Fibroblast of skin of back (primary cell): ENCODE measurements at places on chromosomes 3 and 15.

DNA sequence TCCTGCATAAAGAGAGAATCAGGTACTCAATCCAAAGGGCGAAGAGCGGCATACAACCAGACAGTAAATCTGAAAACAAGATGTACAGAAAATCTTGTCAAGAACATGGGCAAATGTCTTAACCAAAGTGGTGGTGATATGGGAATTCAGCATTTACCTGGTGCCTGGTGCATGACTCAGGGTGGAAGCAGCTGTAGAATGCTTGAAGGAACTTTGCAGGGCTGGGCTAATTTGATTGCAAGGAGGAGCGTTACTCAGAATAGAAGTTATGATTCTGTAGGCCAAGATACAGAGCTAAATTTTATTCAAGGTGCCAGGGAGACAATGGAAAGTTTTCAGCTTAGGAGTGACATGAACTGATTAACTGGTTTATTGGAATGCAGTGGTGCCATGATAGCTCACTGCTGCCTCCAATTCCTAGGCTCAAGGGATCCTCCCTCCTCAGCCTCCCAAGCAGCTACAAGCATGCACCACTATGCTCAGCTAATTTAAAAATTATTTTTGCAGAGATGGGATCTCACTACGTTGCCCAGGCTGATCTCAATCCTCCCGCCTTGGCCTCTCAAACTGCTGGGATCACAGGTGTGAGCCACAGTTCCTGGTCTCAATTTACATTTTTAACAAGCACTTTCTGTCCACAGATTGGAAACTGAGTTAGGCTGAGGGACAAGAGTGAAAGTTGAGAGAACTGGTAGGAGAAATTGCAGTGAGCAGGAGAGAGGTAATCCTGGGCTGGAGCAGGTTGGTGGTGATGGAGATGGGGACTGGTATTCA, 91.5 kb upstream of the TBC1D5 start:
- DNase-seq = no peak

GRCh38 chr3:50385754-50386153, 26.4 kb upstream of the TMEM115 start:
- no peak for DNase-seq

DNA sequence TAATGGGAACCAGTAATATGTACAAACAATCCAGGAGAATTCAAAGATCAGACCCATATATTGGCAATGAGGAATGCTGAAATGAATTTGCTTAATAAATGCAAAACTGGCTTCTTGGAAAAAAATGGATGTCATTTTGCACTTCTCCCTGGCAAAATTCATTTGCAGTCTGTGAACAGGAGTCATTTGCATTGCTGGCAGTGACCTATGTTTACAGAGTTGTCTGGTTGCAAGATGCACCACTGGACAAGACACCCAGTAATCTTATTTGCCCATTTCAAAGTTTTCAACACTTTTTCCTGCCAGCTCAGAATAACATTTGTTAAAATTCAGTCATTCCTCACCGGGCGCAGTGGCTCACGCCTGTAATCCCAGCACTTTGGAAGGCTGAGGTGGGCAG, 123.5 kb upstream of the KCNAB1 start:
- no peak for DNase-seq

GRCh38 chr15:101710806-101711205, 13.5 kb downstream of the TARS3 start:
- DNase-seq = peak; percentile 84

DNA sequence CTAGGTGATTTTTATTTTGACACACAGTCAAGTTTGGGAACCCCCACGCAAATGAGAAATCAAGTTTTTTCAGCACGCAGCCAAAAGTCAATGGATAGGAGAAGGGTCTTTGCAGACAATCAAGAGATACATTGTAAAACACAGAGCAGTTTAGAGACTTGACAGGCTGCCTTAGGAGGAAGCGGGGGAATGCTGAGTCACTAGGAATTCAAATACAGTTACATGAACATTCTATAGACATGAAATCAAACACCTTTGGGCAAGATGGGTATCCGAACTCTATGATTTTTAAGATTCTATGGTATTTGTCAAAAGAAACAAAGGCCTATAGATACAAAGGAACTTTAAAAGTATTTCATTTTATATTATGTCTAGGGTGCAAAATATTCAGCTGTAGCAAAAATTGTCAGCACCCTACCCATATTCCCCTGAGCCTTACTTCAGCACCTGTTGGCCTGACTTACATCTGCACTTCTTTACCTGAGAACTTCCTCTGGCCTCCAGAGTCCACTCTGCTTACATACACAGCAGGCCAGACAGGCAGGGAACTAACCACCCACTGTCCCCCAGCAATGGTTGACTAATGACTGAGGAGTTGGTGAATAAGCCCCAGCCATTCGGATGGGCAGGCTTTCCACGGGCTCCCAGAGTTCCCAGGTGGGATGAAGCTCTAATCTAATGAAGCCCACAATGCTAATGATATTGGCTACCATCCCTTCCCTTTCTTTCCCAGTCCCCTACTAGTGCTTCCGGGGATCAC, 289.3 kb upstream of the RORA start:
- peak; percentile 68 for DNase-seq

- no peak for DNase-seq
Measured at GRCh38 chr15:57532731-57533447, 58.8 kb upstream of the MYZAP start.

GRCh38 chr3:57169108-57169507, 4.0 kb upstream of the IL17RD start:
- no peak for DNase-seq

- DNase-seq = no peak
Measured at GRCh38 chr3:57006949-57007419, 53.5 kb upstream of the SPATA12 start.

DNA sequence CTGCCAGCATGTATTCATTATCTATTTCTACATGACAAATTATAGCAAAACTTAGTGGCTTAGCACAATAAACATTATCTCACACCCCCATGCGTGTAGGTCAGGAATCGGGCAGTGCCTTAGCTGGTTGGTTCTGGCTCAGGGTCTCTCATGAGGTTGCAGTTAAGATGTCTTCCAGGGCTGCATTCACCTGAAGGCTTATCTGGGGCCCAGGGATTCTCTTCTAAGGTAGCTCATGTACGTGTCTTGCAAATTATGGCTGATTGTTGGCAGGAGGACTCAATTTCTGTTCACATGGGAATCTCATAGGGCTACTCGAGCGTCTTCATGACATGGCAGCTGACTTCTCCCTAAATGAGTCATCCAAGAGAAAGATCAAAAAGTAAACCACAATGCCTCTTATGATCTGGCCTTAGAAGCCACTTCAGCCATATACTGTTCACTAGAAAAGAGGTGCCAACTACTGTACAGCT, 42.9 kb upstream of the TSC22D2 start:
- DNase-seq = peak; percentile 69

DNA sequence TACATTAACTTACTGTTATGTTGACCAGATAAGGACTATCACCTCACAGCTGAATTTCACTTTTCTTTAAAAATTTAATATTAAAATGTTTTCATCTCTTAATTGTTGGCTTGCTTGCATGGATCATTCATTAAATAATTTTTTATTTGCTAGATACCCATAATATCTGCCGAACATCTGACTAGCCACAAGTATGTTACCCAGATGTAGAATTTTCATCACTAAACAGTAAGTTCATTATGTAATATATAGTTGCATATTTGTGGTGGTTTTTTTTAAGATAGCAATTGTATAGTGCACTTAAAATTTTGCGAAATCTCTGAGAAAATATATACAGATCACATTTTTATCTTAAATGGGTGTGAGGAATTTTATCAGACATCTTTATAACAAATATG, 190.4 kb downstream of the MBNL1 start:
- DNase-seq = no peak

GRCh38 chr3:56987238-56987895, 73.1 kb upstream of the SPATA12 start:
- no peak for DNase-seq

- no peak for DNase-seq
Measured at GRCh38 chr15:78069052-78069414, 8.5 kb downstream of the TBC1D2B start.

- DNase-seq = peak; percentile 51
Measured at GRCh38 chr15:38991701-38992100, 427.1 kb upstream of the RASGRP1 start.

GRCh38 chr15:50168783-50169411, 13.1 kb upstream of the SLC27A2 start:
- no peak for DNase-seq

DNA sequence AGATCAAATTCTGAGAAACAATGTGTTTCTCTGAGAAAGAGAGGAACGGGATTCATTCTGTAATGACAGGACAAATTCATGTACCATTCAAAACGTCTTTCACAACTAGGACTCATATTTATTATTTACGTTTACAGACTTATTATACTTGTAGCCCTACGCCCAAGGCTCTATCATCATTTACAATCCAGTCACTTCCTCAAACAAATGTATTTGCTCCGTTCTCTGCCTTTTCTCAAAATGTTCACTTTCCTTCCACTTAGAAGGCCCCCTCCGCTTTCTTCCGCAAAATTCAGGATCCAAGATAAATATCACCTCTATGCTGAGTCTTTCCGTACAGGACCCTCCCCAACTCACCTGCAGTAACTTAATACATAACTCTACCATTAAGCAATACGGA, 745 bp downstream of the RSL24D1 start:
- no peak for DNase-seq

DNA sequence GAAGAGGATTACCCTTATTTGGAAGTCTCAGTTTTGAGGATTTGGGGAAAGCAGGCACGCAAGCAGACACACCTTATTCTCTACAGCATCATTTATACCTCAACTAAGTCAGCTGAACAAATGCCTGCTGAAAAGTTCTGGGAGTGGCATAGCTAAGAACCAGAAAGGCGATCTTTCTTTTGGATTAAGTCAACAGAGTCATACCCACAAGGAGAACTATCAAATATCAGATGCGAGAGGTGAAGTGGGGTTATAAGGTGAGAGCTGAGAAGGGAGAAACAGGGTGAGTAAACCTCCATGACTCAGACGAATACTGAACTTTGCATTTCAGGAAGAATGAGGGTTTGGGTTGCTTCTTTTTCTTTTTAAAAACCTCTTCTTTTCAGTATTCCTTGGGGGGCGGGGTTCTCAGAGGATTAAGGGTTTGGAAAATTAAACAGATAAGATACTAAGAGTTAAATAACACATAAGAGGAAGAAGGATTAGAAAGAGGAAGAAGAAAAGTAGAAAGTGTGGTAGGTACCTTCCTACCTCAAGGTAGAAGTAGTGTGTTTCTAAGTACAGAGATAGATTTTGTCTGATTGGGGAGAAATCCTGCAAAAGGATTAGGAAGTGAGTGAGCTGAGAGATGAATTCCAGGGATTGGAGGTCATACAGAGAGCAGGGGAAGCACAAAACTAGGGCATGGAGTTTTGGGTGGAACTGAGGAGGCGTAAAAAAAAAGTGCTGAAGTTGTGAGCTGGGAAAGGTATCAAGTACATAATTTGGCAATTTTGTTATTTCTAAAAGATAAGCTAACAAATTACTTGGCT, 41.3 kb upstream of the ICE2 start:
- peak; percentile 17 for DNase-seq

- DNase-seq = peak; percentile 78
Measured at GRCh38 chr15:31403096-31403495, 76.5 kb downstream of the KLF13 start.

DNA sequence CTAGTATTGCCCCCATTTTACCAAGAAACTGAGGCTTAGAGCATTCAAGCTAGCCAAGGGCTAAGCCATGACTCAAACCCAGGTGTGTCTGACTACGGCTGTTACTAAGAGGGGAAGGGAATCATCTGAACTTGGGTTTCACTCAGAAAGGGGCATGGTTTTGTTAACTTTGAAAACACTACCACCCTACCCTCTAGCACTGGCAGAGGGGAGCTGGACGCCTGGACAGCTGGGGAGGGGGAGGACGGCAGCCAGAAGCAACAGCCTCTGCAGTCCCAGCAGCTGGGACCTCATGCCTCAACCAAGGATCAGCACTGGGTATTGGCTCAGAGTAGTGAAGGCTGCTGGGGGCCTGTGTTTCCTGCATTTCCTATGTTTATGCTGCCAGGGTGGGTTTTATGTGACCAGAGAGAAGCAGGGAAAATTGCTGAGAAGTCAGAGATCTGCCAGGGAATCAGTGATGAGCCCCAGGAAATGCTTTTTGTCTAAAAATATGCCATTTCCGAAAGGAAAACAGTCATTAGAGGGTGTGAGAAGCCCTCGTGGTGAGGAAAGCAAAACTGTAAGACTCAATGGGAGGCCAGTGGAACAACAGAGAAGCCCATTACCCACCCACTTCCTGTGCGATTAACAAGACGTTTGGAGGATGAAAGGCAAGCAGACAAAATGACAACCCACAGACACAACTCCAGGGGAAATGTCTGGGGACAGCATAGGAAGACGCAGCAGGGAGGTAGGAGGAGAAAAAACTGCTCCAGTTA, 41.2 kb downstream of the LIPC start:
- peak; percentile 55 for DNase-seq
